SHP77 treated with DMSO at 0.1 percent for 48 hours (cell line): ENCODE measurements at places on chromosomes 2 and 18.

DNA sequence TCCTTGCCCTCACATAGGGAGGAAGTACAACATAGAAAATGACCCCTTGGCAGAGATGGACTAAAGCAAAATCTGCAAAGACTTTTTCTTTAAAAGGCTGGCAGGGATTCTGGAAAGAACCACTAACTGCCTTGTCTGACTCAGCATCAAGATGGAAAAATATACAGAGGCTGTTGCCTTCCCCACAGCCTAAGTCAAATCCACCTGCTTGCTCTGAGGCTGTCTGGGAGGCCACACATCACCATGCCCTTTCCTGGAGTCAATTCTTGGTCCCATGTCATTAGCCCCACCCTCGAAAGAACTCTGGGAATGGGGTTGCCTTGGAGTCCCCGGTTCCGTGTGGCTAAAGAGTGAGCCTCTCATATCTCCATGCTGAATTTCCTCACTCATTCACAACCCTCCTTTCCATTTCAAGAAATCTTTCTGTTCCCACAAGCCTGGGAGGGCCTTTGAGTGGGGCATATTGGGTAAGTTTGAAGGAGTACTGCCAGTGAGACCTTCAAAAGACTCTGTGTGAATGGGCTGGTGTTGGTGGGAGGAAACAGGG, 39.4 kb downstream of the BMP10 start:
- DNase-seq, result no peak

DNA sequence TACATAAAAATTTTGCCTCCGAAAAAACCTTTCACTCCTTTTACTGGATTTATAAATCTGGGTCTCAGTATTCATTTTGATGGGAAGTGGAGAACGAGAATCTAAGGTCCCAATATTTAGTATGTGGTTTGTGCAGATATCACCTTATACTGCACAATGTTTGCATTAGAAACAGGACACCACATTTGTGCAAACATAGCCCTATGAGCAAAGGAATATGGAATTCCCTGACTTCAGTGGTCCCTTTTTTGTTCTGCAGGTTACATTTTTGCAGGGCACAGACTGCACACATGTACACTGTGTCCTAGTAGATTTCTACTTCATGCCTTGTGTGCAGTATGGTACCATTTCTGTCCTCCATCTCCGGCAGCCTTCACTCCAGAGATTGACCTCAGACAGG, 130.0 kb downstream of the CDH19 start:
- DNase-seq, result no peak

GRCh38 chr2:180231015-180231414, 223.9 kb upstream of the CWC22 start:
- DNase-seq, result no peak

DNA sequence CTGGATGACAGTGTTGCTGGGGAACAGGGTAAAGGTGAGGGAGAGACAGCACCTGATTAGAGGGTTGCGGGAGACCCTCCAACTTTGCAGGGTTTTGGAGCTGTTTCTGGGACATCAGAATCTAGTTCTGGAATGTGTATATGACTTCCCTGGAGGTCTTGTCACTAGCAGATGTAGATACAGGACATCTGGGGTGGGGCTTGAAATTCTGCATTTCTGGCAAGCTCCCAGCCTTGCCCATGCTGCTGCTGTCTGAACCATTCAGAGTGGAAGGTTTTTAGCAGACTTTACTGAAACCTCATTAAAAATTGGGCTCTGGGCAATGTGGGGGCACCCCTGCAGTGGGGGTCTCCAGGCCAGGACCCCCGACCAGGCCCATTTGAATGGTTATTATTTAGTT, 220.3 kb upstream of the SKOR2 start:
- DNase-seq, result no peak

DNA sequence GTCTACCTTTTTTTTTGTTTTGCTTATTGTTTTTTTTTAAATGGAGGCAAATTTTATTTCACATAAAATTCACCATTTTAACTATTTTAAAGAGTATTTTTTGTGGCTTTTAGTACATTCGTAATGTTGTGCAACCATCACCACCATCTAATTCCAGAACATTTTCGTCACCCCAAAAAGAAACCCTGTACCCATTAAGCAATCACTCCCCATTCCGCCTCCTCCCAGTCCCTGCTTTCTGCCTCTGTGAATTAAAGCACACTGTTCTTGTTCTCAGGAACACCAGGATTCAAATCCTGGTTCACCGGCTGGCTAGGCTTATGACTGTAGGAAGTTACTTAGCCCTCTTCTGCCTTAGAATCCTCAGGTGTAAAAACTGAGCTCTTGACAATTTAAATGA, 36.9 kb upstream of the EPAS1 start:
- no peak for DNase-seq

DNA sequence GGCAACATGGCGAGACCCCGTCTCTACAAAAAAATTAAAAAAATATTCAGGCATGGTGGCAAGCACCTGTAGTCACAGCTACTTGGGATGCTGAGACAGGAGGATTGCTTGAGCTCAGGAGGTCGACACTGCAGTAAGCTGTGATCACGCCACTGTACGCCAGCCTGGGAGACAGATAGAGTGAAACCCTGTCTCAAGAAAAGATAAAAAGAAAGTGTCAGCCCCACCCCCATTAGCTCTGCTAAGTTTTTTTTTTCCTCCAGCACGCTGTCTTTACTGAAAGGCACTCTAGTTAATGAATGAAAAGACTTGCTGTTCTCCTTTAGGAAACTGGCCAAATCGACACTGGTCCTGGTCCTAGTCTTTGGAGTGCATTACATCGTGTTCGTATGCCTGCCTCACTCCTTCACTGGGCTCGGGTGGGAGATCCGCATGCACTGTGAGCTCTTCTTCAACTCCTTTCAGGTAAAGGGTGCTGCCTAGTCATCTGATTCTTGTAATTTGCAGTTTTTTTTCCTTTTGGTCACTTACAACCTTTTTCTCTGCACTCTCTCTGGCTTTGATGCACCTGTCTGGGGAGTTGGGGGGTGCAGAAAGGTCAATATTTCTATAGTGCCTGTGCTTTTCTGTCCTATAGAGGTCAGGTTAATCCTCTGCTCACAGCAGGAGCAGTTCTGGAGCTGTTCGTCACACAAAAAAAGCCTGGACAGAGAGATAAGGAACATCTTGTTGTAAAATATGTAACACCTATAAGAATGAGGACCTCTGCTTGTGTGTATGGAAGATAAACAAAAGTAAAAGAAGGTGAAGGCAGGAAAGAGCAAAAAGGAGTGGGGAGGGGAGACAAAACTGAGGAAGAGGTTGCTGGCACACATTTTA, 82.3 kb downstream of the PTH2R start:
- no peak for DNase-seq

DNA sequence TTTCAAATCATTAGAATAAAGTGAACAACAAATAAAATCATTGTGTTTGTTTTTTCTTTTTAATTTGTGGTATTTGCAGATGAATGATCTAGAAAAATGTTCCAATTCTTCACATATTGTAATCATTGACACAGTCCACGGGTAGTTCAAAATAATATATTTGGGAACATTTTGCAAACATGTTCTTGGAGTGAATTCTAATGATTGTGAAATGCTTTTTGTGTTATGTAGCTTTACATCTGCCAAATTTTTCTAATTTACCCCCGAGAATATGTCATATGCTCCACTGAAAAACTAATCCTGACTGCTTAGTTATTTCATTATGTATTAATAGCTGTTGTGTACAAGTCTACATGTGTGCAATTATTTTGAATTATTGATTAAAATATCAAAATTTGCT, 1468.4 kb upstream of the NXPH2 start:
- no peak for DNase-seq

GRCh38 chr18:48889115-48889941, 61.4 kb downstream of the SMAD7 start:
- DNase-seq, result no peak

GRCh38 chr2:221085341-221085900, 486.7 kb downstream of the EPHA4 start:
- no peak for DNase-seq

- DNase-seq, result no peak
Observed at GRCh38 chr2:108616318-108616717, 82.0 kb downstream of the LIMS1 start.

- no peak for DNase-seq
Observed at GRCh38 chr2:168490946-168491605, 35.0 kb downstream of the CERS6 start.

- DNase-seq, result no peak
Observed at GRCh38 chr2:208375491-208376068, 31.0 kb upstream of the PTH2R start.

DNA sequence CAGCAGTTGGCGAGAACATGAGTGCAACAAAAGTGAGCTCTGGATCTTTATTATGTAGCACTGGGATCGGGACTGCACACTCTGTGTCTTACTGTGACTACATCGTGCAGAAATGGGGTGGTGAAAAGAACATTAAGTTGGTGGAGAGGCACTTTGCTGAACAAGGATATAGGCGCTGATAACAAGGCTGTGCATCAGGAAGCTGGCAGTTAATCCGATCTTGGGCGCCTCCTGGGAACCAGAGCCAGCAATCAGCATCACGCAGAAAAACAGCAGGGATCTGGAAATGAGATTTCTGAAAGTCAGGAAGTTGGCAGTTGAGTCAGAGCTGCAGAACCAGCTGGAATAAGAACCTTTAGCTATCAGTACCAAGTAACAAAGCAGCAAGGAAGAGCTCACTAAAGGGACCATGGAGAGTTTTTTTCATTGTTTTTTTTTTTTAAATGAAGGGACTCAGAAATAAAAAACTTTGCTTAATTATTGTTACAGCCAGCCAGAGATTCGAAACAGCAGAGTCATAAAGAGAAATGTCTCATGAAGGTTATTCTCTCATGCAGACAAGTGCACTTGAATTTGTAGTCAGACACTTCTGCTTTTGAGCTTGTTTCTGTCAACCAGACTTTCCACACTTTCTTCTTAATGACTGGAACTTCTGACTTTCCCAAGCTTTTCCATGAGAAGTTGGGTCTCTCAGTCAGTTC, 22.8 kb upstream of the MYO3B start:
- DNase-seq, result no peak

GRCh38 chr2:221124532-221125240, 447.4 kb downstream of the EPHA4 start:
- no peak for DNase-seq

DNA sequence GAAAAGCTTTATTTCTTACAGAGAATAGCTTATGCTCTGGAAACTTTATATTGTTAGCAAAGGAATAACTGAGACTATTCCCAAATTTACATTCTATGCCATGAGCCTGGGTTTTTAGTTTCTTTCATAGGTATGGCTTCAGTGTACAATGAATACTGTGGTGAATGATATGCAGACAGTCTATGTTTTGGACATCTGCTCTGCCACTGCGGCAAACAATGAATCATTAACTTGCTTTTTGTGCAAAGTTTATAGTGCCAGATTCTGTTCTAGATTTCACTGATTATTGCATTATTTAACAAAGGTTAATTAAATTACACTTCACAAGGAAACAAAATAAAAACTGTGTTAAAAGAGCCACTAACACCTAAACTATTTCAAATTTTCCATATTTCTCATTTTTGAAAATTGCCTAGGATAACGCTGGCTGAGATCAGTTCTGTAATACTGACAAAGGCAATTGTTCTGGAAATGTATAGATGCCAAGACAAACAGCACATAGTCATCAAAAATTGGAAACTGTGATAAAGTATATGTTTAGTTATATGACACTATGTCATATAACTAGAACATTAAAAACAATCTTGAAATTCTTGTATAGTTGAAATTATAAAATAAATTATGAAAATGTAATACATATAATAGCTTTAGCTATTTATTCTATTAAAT, 74.7 kb downstream of the ITSN2 start:
- no peak for DNase-seq

DNA sequence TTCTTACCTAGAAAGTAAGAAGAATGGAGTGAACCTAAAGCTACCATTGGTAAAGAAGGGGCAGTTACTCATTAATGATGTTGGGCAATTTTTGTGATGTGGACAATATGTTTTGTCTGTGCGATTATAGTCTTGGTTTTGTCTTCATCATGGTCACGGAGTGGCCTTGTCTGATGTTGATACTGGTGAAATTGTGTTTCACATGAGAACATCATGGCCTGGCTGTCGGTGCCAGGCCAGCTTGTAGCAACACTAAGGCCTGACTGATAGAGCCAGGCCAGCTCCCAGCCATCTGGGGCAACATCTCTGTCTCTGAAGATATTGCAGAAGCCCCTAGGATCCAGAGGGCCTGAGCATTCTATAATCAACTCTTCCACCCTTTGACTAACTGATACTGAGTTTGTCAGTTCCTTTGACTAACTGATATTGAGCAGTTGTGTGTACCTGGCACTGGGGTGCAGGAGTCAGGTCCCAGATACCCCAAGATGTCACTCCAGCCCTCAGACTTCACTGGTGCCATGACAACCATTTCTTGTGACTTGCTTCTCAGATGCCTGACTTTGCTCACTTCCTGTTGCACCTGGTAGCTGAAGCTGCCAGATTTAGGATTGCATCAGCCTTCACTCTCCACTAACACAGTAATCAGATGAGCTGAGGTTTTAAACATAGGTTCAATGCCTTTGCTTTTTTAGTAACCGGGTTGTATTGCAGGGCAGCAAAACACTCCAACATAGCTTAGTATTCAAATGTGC, 62.5 kb downstream of the RPIA start:
- DNase-seq, result no peak

DNA sequence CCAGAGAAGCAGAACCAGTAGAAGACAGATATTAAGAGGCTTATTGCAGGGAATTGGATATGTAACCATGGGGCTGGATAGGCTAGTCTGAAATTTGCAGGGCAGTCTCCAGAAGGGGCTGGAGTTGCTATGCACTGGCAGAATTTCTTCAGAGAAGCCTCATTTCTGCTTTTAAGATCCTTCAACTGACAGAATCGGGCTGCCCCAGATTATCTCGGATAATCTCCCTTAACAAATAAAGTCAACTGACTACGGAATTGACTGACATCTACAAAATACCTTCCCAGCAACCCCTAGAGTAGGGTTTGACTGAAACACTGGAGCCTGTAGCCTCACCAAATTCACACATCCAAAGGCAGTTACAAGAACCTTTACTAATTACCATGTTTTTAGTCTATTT, 136.4 kb downstream of the SOCS6 start:
- no peak for DNase-seq

DNA sequence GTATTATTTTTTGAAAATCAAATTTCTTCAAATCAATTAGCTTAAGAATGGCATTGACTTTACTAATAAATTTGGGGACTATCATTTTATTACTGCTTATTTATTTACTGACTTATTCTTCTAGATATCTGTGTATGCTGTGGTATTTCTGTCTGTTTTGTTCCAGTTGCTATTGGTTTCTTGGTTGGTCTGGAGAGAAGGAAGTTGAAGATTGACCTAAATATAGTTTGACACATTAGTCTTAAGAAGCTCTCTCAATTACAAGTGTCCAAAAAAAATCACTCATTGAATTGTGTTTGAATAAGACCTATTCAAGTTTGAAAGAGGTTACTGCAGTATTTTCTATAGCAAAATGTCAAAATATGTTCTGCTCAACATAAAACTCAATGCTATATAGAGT, 153.3 kb upstream of the KYNU start:
- DNase-seq, result no peak

GRCh38 chr2:109349503-109350465, 220.8 kb downstream of the SH3RF3 start:
- no peak for DNase-seq

GRCh38 chr2:110097506-110098220, 18.0 kb downstream of the MALL start:
- DNase-seq, result no peak

- DNase-seq, result no peak
Observed at GRCh38 chr2:50831676-50832075, 200.3 kb downstream of the NRXN1 start.
